ENCODE measurements at places on chromosomes 12 and 14.
A peak's percentile ranks its signal among the peaks of the same experiment; 100 is the strongest.

DNA sequence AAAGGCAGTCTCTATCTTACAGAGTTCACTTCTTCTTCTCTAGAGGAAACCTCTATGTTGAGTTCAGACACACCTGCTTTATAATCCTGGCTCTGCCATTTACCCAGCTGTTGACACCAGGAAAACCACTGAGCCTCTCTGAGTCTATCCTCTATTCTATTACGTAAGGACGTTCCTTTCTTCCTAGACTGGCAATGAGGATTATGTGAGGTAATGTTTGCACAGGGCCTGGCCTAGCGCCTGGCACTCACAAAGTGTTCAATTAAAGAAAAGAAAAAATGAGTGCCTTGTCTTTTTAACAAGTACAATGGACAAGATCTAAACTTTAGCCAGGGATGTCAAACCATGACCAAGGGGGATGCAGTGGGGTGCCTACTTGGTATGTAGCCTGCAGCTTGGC lies 641.9 kb upstream of the TBX3 start:
- no peak for DNase-seq

GRCh38 chr14:73211251-73212040 lies 25.9 kb upstream of the PAPLN start:
- DNase-seq: no peak

GRCh38 chr14:93520053-93520607 lies 89.4 kb downstream of the UNC79 start:
- DNase-seq: no peak

DNA sequence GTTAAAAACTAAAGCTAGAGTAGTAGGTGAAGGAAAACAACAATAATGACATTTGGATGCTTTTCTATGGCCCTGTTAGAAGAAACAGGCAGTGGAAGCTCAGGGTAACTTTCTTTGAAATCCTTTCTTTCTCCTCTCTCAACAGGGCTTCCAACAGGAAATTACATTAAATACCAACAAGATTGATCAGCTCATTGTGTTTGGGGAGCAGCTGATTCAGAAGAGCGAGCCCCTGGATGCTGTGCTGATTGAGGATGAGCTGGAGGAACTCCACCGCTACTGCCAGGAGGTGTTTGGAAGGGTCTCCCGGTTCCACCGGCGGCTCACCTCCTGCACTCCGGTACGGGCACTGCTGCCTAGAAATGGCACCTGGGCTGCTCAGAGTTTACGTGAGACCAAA lies 81.5 kb downstream of the ESR2 start:
- no peak for DNase-seq

GRCh38 chr12:122100568-122100967 lies 22.0 kb downstream of the MLXIP start:
- no peak for DNase-seq

- no peak for DNase-seq
These were observed 22.9 kb downstream of the HSP90AA1 start for GRCh38 chr14:102063808-102064429.

DNA sequence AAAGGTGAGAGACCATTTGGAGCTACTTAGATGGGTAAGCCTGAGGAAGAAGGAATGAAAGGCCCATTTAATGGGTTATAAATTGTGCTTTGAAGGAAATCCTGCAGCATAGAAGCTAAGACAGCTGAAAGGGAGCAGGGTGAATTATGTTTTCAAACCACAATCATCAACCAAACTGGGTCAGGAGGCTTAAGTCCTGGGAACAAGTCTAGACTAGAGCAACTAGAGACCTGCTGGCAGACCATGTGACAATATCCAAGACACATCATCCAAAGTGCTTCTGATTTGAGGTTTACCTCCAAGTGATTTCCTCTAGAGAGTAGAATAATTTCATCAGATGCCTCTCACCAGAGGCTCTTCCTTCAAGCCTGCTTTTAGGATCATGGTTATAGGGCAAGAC lies 53.7 kb downstream of the MAP3K9 start:
- no peak for DNase-seq

GRCh38 chr12:12713932-12714275 lies 3.3 kb upstream of the CDKN1B start:
- no peak for DNase-seq

DNA sequence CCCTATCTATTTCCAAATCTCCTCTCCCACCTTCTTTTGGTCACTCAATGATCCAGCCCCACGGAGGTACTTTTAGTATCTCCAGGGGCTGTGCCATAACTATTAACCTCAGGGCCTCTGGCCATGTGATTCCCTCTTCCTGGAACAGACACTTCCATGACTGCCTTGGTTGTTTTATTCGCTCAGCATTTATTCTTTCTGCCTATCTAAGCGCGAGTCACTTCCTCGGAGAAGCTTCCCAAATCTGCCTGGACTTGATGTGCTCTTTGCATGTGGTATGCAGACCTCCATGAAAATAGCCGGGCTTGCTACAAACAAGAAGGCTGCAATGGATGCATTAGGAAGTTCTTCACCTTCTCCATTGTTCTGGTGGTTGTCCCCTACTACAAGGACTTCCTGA lies 939.0 kb upstream of the TMEM132C start:
- DNase-seq: no peak

GRCh38 chr12:107912421-107913004 lies 138.0 kb downstream of the ASCL4 start:
- DNase-seq: peak; percentile 89

- DNase-seq: no peak
These were observed 1.3 kb downstream of the FGD6 start for GRCh38 chr12:95215949-95216348.

DNA sequence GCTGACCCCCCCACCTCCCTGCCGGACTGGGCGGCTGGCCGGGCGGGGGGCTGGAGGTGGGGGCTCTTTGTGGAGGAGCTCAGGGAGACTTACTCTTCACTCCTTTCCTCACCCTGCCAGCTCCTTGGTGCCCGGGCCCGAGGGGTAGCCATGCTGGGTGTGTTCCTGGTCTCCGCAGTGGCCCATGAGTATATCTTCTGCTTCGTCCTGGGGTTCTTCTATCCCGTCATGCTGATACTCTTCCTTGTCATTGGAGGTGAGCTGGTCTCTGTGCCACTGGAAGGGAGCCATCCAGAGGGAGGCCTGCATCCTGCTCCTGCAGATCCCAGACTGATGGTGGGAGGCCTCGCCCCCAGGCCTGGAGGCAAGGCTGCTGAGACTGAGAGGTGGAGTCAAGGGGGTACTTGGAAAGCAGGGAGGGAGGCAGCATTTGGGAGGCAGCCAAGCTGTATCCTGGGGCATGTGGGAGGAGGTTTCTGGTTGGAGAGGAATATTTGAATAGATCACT lies 19.7 kb downstream of the SOAT2 start:
- no peak for DNase-seq

DNA sequence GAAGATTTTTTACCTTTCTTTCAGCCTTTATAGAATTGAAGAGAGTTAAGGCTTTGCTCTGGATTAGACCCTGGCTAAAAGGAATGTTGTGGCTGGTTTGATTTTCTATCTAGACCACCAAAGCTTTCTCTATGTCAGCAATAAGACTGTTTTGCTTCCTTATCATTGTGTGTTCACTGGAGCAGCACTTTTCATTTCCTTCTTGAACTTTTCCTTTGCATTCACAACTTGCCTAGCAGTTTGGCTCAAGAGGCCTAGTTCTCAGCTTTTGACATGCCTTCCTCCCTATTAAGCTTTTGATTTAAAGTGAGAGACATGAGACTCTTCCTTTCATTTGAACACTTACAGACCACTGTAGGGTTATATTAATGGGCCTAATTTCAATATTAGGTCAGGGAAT lies 64.1 kb upstream of the USP15 start:
- DNase-seq: no peak

DNA sequence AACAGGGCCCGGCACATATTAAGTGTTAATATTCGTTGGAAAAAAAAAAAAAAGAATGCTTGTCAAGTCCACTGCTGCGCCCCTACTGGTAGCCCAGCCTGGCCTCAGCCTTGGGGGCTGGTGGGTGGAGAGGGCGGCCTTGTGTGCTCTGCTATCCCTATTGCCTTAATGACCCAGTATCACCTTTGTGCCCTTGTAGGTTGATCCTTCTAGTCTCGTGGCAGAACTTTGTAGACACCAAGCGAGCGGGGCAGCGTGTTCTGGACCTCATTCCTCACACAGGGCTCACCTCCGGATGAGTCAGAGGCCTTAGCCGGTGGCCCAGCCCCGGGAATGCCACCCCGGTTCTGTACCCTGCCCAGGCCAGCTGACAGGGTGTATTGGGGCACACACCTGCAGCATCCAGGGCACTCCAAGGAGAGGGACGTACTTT lies 1.8 kb upstream of the RCOR1 start:
- peak; percentile 63 for DNase-seq

GRCh38 chr12:85260896-85261295 lies 19.1 kb upstream of the ALX1 start:
- no peak for DNase-seq

DNA sequence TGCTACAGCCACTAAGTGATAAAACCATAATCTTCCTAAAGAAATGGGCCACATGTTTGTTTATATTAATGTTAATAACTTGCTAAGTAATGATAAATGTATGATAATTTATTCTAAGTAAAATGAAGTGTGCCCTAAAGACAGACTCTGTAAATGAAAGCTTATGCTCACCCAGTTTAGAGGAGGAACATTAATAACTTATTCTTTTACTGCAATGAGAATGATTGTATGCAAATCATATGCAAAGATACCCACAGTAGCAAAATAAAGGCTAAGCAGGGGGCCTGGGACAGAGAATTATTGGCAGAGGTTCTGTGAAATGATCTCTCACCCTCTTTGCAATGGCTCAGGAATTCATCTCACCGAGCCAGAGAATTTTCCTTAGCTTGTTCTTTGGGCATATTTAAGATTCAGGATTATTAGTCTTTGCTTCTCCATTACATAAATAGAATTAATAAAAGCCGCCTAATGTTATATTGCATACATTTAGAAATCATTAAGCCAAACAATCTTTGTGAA lies 75.9 kb downstream of the TMEM132D start:
- DNase-seq: no peak

DNA sequence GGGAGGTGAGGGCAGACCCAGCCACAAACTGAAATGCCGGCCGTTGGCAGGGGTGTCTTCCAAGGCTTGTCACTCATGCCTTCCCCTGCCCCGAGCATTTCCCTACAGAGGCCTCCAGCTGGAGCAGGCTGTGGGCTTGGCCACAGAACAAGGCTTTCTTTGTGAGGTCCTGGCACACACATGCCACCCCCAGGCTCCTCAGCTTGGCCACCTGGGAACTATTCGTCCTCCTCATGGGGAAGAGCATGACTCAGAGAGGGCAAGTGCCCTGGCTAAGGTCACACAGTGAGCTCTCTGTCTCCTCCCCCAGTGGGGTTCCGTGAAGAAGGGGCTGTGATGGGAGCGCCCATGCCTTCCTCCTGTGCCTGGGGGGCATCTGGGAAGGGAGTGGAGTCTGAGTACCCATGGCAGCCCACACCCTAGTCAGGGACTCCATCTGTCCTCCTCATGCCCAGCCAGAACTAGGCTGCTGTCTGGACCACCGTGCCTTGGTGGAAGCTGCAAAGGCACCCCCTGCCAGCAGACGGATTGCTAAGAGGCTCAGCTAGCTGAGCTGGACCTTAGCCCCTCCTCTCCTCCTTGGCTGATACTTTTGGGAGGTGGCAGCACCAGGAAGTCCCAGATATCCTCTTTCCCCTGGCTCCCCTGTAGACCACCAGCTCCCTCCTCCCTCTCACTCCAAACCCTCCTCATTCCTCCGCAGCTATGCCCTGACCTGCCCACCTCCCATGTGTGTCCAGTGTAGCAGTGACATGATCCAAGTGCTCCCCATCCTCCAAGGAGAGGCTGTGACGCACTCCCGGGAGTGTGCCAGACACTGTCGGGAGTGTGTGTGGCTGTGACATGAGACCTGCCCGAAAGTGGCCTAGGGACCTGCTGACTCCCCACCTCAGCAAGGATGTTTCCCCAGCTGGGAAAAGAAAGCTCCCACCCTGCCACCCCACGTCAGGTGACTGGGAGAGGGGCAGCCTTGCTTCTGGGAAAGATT lies 21.4 kb downstream of the ABCB9 start:
- no peak for DNase-seq

DNA sequence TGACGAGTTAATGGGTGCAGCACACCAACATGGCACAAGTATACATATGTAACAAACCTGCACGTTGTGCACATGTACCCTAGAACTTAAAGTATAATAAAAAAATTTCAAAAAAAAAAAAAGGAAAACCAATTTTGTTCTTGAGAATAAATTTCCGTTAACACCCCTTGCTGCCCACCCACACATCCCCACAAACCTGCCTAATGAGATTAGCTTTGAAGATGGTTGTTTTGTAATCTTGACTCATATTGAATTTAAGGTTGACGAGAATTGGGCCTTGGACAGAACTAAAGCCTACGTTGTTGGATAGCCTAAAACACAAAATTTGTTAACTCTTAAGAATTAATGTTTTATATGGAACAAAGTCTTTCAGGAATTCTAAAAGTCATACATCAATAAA lies 52.9 kb downstream of the SYT1 start:
- DNase-seq: no peak

- DNase-seq: no peak
These were observed 1.8 kb downstream of the STAC3 start for GRCh38 chr12:57248934-57249742.

DNA sequence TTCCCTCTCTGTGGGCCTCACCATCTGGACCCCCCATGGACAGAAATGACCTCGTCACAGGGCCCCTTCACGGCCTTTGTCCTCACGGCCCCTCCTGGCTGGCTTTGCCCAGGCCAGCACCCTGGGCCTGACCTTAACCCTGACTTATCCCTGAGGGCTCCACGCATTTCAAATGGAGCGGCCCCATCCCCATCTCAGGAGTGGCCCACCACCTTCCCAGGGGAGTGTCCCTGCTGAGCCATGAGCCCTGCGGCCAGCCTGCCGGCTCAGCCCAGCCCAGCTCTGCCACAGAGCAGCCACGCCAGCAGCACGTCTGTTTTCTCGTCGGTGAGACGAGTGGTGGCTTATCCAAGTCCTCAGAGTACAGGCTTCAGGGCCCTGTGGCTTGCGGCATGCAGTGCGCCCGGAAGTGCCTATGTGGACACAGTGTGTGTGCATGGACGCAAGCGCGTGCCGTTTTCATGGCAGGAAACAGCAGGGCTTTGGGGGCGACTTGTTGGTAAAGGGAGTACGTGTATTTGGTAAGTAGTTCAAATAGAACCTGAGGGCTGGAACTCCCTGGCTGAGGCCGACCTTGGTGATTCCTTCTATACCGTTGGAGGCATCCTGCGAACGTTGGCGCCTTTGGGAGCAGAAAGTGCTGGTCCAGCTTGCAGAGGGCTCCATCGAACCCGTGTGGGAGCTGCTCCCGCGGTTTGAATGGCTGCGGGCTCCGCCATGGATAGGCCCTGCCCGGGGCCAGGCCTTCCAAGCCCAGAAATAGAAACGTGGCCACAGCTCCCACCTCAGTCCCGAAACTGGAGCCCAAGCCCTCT lies 52.1 kb downstream of the LRCOL1 start:
- DNase-seq: no peak

DNA sequence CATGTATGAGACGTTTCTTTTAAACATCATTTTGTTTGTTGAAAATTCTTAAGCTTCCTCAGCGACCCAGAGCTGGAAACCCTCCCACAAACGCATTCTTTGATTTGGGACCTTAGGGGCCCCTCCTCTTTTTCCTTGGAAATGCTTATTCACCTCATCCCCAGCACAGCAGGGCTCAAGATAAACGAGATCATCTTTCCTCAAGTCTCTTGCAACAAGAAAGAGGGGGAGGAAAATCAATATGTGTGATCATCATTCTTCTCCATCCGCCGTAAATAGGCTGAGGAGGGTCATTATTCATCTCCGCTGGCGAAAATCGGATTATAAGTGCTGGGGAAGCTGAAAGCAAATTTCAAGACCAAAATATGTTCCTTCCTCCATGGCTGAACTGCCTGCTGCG lies 1415.2 kb downstream of the AACS start:
- no peak for DNase-seq

- no peak for DNase-seq
These were observed 120.7 kb upstream of the SCAF11 start for GRCh38 chr12:46110928-46111699.

GRCh38 chr12:57744194-57744776 lies 554 bp upstream of the TSPAN31 start:
- DNase-seq: peak; percentile 62
